Muscle of leg (tissue), 16 donors: ENCODE measurements at places on chromosomes 11 and 22. TPM values are rescaled to one million over a fixed set of nuclear protein-coding genes. Genes with fewer than 3 reads are reported as not detected.

SYCE3 gene
- not detected for total RNA-seq

ZNF70 gene
- total RNA-seq, result 5.2 TPM

TECTA gene
- total RNA-seq, result 0.89 TPM

RAB3IL1 gene
- total RNA-seq, result 17.3 TPM

SLC5A1 gene
- total RNA-seq, result 0.58 TPM

SCGB1C1 gene
- not detected for total RNA-seq

ABCC8 gene
- total RNA-seq, result 1.3 TPM

SCGB2A2 gene
- not detected for total RNA-seq

PLEKHB1 gene
- 1.0 TPM for total RNA-seq

CD3G gene
- total RNA-seq, result 0.13 TPM

OR4D5 gene
- total RNA-seq, result 0.04 TPM

SOX6 gene
- 26.5 TPM for total RNA-seq

APOL5 gene
- 1.1 TPM for total RNA-seq

CNTN5 gene
- total RNA-seq, result 6.2 TPM

SMDT1 gene
- total RNA-seq, result 19.6 TPM

TPST2 gene
- total RNA-seq, result 6.2 TPM

KDELR3 gene
- 36.4 TPM for total RNA-seq

LRP5 gene
- 30.9 TPM for total RNA-seq

KCTD17 gene
- total RNA-seq, result 10.6 TPM

APOBEC3B gene
- total RNA-seq, result 1.7 TPM

APOA4 gene
- not detected for total RNA-seq

E2F8 gene
- 9.0 TPM for total RNA-seq

SRPRA gene
- total RNA-seq, result 52.5 TPM

PAX6 gene
- 0.27 TPM for total RNA-seq

A4GALT gene
- total RNA-seq, result 17.0 TPM

FZD4 gene
- 40.5 TPM for total RNA-seq

EXPH5 gene
- 0.80 TPM for total RNA-seq

DRAP1 gene
- 74.4 TPM for total RNA-seq

IGLL1 gene
- 0.13 TPM for total RNA-seq

GGTLC2 gene
- total RNA-seq, result not detected

PVALB gene
- total RNA-seq, result 8.1 TPM

PDE3B gene
- 2.2 TPM for total RNA-seq

TMEM191C gene
- total RNA-seq, result 0.40 TPM

PYGM gene
- total RNA-seq, result 165 TPM

TMEM25 gene
- 14.2 TPM for total RNA-seq

CALCA gene
- not detected for total RNA-seq

CYP2D6 gene
- 0.31 TPM for total RNA-seq

MS4A12 gene
- total RNA-seq, result not detected

CALCB gene
- total RNA-seq, result 0.66 TPM

TUBA8 gene
- 28.2 TPM for total RNA-seq

TALDO1 gene
- 62.7 TPM for total RNA-seq

NECTIN1 gene
- total RNA-seq, result 7.9 TPM

IGLL5 gene
- 0.13 TPM for total RNA-seq

GLYAT gene
- not detected for total RNA-seq

SDHD gene
- total RNA-seq, result 86.3 TPM

PATZ1 gene
- 16.5 TPM for total RNA-seq

GAL3ST3 gene
- 0.80 TPM for total RNA-seq

PIH1D2 gene
- total RNA-seq, result 1.1 TPM

SERPING1 gene
- 31.4 TPM for total RNA-seq

TEX54 gene
- total RNA-seq, result not detected

ZNF215 gene
- 0.89 TPM for total RNA-seq

PATE4 gene
- total RNA-seq, result not detected
